Cerebellar cortex (tissue), 1 donor: ENCODE measurements at places on chromosomes 7 and 10.

DNA sequence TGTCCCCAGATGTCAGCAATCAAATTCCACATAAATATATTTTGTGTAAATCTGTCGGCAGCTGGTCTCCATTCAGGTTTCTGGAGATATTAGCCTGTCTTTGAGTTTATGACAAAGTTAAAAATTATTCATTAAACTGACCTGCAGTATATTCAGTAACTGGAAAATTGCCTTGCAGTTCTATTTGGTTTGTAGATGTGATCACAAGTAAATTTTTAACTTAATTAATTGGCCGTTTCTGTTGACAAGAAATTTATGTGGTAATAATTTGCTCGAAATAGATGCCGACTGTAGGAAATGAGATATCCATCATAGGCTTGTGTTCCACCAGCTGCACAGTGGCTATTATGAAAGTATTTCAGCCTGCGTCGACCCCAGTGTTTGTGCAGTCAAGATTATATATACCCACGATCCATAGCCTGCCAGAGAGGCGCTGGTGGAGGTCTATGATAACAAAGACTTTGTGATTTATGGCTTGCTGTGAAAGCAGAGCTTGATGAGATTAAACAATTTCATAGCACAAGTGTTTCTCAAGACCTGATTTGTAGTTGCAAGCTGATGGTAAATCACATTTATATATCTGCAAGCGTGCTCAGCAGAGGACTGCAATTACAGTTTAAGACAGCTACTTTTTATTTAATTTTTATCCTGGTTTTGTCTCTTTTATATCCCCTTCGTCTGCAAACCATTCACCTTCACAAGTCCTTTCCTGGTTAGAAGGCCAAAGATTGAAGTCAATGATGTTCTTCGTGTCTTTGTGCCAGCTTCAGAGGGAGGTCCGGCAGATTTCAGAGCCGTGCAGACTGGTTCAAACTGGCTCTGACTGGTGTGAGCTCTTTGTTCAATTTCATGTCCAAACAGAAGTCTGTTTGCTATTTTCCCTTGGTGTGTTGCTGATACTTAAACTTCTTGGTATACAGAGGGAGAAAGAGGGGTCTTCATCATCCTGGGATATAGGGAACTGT is 850.9 kb downstream of the LRMDA start:
- DNase-seq, result no peak

DNA sequence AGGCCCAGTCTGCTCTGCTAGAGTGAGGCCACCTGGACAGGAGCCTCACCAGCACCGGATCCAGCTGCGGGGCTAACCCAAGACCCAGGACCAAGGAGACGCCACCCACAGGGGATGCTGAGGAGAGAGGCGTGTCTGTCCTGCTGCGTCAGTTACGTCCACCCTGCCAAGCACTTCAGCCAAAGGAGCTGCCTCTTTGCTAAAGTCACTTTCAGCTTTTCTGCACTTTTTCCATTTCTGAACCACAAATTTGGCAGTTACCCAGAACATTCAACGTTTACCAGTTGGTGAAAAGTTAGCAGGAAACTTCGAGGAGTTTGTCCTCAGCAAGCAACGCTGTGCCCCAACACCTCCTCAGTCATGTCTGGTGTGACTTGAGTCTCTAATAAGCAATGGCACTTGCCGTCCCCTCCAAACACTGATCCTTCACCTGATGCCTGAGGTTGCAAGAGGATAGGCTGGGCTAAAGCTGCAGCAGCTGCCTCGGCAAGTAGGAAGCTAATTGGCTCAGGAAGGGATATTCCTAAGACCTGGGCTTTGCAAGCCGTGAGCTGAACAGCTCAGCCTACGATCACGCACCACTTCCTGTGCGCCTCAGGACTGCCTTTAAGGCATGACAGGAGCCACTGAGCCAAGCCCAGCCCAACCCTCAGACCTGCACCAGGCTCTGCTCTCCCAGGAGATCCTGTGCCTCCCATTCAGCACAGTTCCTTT is 40.1 kb downstream of the KCNH2 start:
- DNase-seq, result no peak

- no peak for DNase-seq
Observed at GRCh38 chr10:95742485-95742884, 13.5 kb upstream of the ENTPD1 start.

DNA sequence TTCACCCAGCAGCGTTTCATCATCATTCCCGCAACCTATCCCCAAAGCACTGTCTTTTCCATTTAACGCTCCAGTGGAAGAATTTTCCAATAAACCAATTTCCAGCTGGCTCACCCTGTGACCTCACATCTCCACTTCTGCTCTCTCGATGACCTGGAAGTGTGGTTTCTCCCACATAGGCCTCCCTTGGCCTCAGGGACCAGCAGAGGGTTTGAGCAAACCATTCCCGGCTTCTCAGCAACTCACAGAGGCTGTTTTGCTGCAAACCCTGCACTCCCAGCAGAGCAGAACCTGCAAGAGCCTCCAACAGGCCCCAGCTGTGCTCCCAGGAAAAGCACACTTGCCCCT is 523.0 kb upstream of the FOXK1 start:
- no peak for DNase-seq

DNA sequence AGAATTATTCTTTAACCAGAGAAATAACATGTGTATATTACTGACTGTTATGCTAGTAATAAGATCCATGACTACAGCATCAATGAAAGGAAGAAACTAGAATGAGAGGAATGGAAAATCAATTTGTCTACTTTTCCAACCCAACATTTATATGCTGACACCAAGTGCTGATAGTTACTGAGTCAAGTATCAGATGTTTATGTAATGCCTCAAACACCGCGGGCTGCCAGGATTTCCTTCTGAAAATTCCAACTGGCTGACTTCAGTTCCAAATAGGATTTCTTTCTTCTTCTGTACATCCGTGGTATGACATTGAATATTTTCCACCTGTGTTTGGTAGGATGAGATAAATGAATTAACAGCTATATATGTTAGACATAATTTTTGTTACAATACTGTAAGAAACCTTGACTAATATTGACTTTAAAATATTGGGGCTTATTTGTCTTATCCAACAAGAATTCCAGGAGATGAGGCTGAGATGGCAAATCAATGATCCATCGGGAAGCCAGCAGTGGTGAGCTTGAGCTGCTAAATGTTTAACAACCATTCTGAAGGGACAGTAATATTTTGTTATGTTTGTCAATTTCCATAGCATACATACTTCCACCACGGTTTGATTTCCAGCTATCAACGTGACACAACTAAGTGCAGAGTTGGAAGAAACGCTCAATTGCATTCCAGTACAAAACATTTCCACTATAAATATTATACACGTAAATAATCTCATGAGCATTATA is 435.2 kb upstream of the AUTS2 start:
- DNase-seq, result no peak
